ENCODE measurements at places on chromosomes 5 and 9. TPM values are rescaled to one million over a fixed set of nuclear protein-coding genes. Genes with fewer than 3 reads are reported as not detected.

HRCT1 gene
- 12.8 TPM for total RNA-seq

DNA sequence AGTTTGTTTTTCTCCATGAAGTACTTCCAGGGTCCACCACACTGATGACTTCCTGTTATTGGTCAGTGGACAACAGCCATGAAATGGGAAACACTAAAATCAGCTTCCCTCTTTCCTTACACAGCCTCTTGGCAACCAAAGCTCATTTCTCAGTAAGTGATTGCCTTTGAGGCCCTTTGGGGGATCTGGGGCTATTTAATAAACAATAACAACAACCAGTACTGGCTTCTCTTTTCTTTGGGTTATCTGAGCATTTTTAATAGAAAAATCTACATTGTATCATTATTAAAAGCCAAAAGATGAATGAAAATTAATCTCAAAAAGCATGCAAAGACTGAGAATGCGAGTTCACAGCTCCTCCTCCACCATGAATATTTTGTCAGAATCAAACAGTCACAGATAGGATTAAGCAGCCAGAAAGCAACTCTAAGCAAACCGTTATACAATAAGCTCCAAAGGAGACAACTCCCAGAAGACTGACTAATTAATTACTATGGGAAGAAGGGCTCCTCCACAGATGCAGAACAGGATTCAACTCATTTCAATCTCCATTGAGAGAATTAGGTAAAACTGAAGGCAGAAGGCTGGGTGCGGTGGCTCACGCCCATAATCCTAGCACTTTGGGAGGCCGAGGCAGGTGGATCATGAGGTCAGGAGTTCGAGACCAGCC, 68.3 kb downstream of the SERINC5 start:
- no peak overlapping the region for H3K27ac ChIP-seq
- no peak for DNase-seq
- H3K36me3 ChIP-seq = no peaks in the 10 kb centered on the region
- no peaks in the 10 kb centered on the region for H3K27me3 ChIP-seq

GRCh38 chr5:42108468-42108867, 183.4 kb downstream of the FBXO4 start:
- no peaks in the 10 kb centered on the region for H3K27me3 ChIP-seq
- no peak overlapping the region for H3K4me3 ChIP-seq

SPINK1 gene
- total RNA-seq = not detected

DNA sequence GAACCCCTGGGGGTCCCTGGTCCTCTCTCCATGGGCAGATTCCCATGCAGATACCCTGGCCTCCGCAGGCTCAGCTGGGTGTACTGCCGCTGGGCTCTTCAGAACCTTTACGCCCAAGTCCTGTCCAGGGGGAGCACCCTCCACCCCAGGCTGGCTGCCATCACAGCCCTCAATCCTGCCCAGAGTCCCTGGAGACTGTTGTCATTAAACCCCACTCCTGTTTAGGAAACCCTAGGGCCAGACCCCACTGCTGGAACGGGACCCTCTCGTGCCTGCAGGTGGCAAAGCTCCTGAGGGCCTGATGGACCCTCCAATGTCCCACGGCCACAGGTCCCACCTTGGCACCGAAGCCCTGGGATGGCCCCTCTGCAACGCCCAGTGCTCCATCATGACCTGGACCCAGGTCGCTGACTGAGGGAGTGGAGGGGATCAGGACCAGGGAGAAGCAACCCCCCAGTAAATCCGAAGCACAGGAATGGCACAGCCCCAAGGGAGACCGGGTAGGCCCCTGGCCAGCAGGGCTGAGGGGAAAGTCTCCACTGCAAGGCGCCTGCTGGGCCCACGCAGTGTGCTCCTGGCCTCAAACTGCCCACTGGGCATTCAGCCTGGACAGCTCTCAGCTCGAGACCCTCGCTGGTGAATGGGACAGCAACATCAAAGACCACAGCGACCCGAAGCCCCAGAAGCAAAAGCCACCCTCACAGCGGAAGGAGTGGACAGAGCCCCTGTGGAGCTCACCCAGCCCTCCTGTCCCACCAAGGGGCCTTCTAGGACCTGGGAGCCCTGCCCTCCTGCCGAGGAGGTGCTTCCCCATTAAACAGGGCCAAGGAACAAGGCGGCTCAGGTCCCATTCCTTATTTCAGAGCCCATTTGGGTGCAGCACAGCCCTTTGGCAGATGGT, 8.3 kb downstream of the ZDHHC11B start:
- peak overlapping the region; percentile 29 for H3K4me3 ChIP-seq
- no peaks in the 10 kb centered on the region for H3K4me1 ChIP-seq

- H3K4me3 ChIP-seq = no peak overlapping the region
- no peak overlapping the region for H3K27ac ChIP-seq
- H3K4me1 ChIP-seq = no peaks in the 10 kb centered on the region
- DNase-seq = no peak
Observed at GRCh38 chr9:950139-950538, 26.3 kb upstream of the DMRT3 start.

SPARC gene
- 295 TPM for total RNA-seq

DNA sequence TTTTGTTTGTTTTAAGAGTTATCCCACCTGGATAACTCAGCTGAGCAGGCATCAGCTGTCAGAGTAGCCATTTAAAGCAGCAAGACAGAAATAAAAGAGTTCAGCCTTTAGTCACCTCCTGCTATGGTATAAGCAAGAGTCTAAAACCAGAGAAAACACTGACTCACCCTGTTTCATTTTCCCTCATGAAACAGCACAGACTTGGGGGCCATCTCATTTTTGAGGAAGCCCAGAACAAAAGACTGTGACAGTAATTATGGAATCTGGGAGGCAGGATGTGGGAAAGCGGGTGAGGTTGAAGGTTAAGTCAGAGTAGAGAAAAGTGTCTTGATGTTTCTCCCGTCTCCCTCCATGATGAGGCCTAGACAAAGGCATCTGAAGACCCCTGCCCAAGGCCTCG, 90.2 kb upstream of the FAM174A start:
- no peak overlapping the region for H3K4me3 ChIP-seq
- no peaks in the 10 kb centered on the region for H3K27me3 ChIP-seq
- DNase-seq = no peak
- H3K27ac ChIP-seq = no peak overlapping the region

HACD4 gene
- 5.1 TPM for total RNA-seq

DNA sequence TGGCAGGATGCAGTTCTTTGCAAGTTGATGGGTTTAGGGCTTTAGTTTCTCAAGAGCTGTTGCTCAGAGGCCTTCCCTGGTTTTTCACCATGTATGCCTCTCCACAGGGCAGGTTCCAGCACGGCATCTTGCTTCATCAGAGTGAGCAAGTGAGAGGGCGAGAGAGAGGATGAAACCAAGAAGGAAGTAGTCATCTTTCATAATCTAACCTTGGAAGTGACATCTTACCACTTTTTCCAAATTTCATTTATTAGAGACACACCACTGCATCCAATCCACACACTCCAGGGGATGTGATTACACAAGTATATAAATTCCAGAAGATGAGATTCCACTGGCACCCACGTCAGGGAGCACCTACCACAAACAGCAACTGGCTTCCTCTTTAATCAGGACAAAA, 294.4 kb downstream of the MARCHF11 start:
- H3K27ac ChIP-seq = no peak overlapping the region
- no peaks in the 10 kb centered on the region for H3K4me1 ChIP-seq
- no peak overlapping the region for H3K4me3 ChIP-seq
- no peak for DNase-seq
- no peaks in the 10 kb centered on the region for H3K36me3 ChIP-seq

IL4 gene
- total RNA-seq = not detected

BRD3 gene
- total RNA-seq = 21.6 TPM

- no peaks in the 10 kb centered on the region for H3K27me3 ChIP-seq
- no peak for DNase-seq
- H3K27ac ChIP-seq = no peak overlapping the region
- no peaks in the 10 kb centered on the region for H3K4me1 ChIP-seq
- no peak overlapping the region for H3K4me3 ChIP-seq
Observed at GRCh38 chr5:197892-198489, 6.7 kb downstream of the LRRC14B start.

GRCh38 chr9:114163517-114163951, 8.2 kb downstream of the COL27A1 start:
- no peak overlapping the region for H3K4me3 ChIP-seq
- no peaks in the 10 kb centered on the region for H3K27me3 ChIP-seq
- H3K27ac ChIP-seq = no peak overlapping the region

DNA sequence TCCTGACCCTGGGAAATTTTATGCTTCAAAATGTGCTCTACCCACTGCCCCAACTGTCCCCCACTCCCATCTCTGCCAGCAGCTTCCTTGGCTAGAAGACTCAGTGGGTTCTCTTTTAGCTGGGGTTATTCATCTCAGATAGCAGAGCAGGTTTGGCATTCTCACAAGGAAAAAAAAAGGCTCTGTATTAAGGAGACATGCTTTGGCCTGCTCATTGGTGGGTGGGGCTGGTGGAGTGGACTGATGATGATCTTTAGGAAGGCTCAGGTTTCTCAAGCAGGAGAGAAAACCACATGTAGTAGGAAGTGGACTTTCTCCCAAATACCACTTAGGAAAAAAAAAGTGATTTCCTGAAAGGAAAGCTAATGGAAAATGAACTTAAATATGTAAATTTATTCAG, 279.2 kb upstream of the ZNF462 start:
- H3K4me1 ChIP-seq = no peaks in the 10 kb centered on the region
- H3K27me3 ChIP-seq = no peaks in the 10 kb centered on the region
- no peak overlapping the region for H3K4me3 ChIP-seq
- H3K36me3 ChIP-seq = no peaks in the 10 kb centered on the region
- H3K27ac ChIP-seq = no peak overlapping the region

GRCh38 chr9:131769361-131769760, 29.5 kb upstream of the RAPGEF1 start:
- DNase-seq = no peak
- no peaks in the 10 kb centered on the region for H3K36me3 ChIP-seq
- H3K4me3 ChIP-seq = no peak overlapping the region
- H3K27ac ChIP-seq = no peak overlapping the region
- H3K27me3 ChIP-seq = peaks cover 21% of the 10 kb centered on the region

GRCh38 chr5:2894736-2895135, 143.3 kb upstream of the IRX2 start:
- no peak overlapping the region for H3K27ac ChIP-seq
- H3K36me3 ChIP-seq = no peaks in the 10 kb centered on the region
- H3K27me3 ChIP-seq = no peaks in the 10 kb centered on the region
- no peak overlapping the region for H3K4me3 ChIP-seq

NEUROG1 gene
- total RNA-seq = not detected

- no peak for DNase-seq
- H3K27ac ChIP-seq = no peak overlapping the region
- no peak overlapping the region for H3K4me3 ChIP-seq
- H3K4me1 ChIP-seq = no peaks in the 10 kb centered on the region
- H3K36me3 ChIP-seq = no peaks in the 10 kb centered on the region
- H3K27me3 ChIP-seq = peaks cover 21% of the 10 kb centered on the region
Observed at GRCh38 chr9:87667164-87667738, 58.7 kb upstream of the CTSL start.

GRCh38 chr9:91193087-91193657, 168.5 kb downstream of the AUH start:
- no peaks in the 10 kb centered on the region for H3K27me3 ChIP-seq
- peak overlapping the region; percentile 62 for H3K4me3 ChIP-seq
- H3K27ac ChIP-seq = peak overlapping the region; percentile 94
- DNase-seq = no peak

GRCh38 chr9:81538890-81539289, 150.5 kb downstream of the TLE1 start:
- H3K27me3 ChIP-seq = no peaks in the 10 kb centered on the region
- no peaks in the 10 kb centered on the region for H3K4me1 ChIP-seq
- no peak overlapping the region for H3K27ac ChIP-seq
- H3K36me3 ChIP-seq = no peaks in the 10 kb centered on the region
- no peak overlapping the region for H3K4me3 ChIP-seq

DNA sequence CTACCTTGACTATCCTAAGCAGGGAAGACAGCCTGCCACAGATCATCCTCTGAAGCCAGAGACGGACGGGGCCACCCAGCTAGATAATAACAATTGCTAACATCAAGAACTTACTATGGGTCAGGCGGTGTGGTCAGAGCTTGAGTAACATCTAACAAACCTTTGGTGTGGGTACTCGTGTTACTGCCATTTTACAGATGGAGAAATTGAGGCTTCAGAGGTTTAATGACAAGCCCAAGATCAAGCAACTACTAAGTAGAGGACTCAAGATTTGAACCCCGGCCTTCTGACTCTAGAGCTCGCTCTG, 16.7 kb upstream of the ARSI start:
- H3K36me3 ChIP-seq = no peaks in the 10 kb centered on the region
- no peak overlapping the region for H3K27ac ChIP-seq
- H3K4me3 ChIP-seq = no peak overlapping the region
- no peaks in the 10 kb centered on the region for H3K27me3 ChIP-seq
- H3K4me1 ChIP-seq = no peaks in the 10 kb centered on the region

DNA sequence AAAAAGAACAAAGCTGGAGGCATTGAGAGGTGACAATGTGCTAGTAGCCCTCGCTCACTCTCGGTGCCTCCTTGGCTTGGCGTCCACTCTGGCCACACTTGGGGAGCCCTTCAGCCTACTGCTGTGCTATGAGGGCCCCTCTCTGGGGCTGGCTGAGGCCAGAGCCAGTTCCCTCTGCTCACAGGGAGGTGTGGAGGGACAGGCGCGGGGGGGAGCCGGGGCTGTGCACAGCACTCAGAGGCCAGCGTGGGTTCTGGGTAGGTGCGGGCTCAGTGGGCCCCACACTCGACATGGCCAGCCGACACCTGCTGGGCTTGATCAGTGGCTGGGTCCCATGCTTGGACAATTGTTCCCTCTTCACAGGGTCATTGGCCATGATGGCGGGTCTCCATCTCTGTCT, 202.5 kb upstream of the GRAMD2B start:
- H3K36me3 ChIP-seq = no peaks in the 10 kb centered on the region
- H3K4me1 ChIP-seq = no peaks in the 10 kb centered on the region
- no peak overlapping the region for H3K4me3 ChIP-seq
- DNase-seq = no peak

GRCh38 chr9:101121836-101122399, 93.4 kb downstream of the PLPPR1 start:
- no peaks in the 10 kb centered on the region for H3K4me1 ChIP-seq
- H3K27me3 ChIP-seq = no peaks in the 10 kb centered on the region
- H3K36me3 ChIP-seq = no peaks in the 10 kb centered on the region
- no peak for DNase-seq
- no peak overlapping the region for H3K4me3 ChIP-seq

All from breast epithelium (tissue), 4 donors.